Muscle of leg (tissue), 16 donors: ENCODE measurements at places on chromosomes 7 and 10.

GRCh38 chr7:5594616-5595544, 171.2 kb upstream of the TNRC18 start:
- peak; percentile 89 for DNase-seq

GRCh38 chr10:120437541-120437940, 19.5 kb upstream of the PLPP4 start:
- DNase-seq, result no peak

DNA sequence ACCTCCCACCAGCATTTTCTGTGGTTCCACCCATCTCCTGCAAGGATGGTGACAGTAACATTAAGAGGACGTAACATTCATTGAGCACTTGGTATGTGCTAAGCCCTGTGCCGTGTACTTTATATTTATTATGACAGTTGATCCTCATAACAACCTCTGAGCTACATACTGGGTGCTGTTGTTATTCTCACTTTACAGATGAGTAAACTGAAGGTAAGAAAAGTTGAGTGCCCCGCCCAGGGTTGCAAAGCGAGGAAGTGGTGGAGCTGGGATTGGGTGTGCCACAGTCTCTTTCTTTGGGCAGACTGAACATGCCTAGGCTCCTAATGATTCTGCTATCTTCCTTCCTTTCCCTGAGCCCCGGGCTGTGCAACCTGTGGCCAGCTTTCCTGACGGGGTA, 107.4 kb downstream of the SH3PXD2A start:
- no peak for DNase-seq

DNA sequence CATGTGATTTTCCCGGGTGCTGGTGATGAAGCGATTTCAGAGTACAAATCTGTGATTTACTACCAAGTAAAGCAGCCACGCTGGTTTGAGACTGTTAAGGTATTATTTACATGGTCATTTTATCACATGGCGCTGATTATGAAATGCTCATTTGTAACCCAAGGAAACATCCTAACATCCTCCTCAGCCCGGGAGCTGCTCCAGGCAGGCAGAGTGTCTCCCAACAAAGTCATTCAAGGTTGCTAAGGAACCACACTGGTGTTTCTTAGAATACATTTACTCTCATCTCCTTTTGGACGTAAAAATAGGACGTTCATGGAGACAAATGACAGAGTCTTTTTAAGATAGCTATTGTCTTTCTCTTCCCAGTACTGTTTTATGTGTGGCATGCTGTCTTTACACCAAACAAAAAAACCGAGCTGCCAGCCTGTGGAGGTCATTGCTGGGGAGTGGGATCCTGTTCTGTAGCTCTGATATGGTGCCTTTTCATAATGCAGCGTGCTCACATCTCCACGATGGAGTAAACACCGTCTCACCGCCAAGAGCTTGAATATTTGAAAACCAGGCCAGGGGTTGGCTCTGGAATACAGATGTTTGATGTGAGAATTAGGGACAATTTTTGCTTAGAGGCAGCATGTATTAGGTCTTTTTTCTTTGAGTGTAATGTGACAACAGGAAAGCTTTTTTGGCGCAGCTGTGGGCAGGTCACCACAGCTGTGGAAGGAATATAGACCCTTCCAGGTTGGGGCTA, 119.6 kb downstream of the DOCK1 start:
- peak; percentile 91 for DNase-seq

GRCh38 chr10:64732372-64732957, 1211.3 kb downstream of the REEP3 start:
- peak; percentile 7 for DNase-seq

DNA sequence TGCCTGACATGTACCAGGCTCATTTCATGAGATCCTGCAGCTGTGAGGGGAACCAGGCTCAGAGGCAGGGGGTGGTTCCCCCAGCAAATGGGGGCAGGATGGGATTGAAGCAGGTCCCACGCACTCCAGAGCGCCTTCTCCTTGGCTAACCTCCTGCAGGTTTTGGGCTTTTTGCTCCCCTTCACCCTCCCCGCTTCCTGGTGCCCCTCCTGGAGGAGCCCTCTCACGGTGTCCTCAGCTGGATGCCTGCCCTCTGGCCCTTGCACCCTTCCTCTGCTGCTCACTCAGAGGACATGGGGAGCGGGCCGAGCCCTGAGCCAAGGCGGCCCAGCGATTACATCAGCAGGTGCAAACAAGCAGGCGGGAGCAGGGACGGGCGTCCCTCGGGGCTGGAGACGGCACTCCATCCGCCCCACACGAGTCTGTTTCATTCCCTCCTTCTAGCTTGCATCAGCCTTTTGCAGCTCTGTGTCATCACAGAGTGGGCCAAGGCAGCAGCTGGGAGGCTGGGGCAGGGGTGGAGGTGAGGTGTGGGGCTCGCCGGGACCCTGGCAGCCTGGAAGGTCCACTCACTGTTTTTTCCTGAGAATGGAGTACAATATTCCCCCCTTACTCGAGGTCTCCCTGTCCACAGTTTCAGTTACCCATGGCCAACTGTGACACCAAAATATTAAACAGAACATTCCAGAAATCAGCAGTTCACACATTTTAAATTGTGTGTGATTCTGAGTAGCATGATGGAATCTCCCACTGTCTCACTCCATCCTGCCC, 52.7 kb upstream of the SLC29A3 start:
- peak; percentile 51 for DNase-seq

GRCh38 chr10:13560597-13560996, 26.2 kb upstream of the PRPF18 start:
- DNase-seq, result no peak

GRCh38 chr7:151251328-151251688, 2.8 kb upstream of the SMARCD3 start:
- DNase-seq, result no peak

- DNase-seq, result no peak
Measured at GRCh38 chr7:28674359-28674782, 262.1 kb downstream of the CREB5 start.

GRCh38 chr7:106381252-106381651, 96.5 kb upstream of the NAMPT start:
- DNase-seq, result no peak

DNA sequence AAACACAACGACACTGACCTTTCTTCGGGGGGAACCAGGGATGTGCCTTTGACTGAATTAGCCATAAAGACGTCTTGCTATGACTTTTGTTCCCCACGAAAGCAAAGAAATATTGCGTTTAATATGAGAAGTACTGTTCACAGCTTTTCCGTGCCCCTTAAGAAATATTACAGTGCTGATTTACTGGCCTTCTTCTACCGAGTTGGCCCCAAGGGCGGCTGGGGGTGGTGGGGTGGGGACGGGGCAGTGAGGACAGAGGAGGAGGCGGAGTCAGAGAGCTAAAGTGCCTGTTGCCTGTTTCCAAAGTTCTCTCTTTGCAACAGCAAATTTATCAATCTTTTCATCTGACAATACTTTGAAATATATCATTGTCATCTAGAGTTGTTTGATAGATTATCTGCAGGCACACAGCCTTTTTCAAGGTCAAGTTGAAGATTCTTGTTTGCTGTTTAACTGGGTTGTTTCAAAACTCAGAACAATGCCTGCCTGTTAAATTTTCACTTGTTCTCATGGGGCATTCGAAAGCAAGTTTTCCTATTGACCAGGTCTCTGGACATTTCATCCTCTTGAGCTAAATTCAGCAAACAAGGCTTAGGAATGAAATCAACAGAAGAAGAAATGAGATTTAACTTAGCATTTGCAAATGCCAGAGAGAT, 9.0 kb downstream of the PTF1A start:
- DNase-seq, result no peak

- peak; percentile 68 for DNase-seq
Measured at GRCh38 chr7:66258409-66258808, 53.3 kb downstream of the TPST1 start.

DNA sequence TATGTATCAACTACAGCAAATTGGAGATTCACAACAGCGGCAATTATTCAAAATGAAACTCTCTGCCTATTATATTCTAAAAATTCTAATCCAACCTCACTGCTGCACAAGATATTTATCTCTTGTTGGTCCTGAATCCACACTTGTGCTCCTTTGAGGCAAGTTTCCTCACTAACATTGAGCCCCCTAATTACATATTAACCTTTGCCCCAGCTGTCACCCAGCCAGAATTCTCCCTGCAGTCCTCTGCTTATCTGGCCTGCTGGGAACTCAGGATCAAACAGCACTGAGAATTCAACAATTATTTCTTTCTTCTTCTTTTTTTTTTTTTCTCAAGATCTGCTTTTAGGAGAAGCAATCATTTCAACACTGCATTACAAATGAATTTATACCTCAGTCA, 21.5 kb upstream of the PLAC9 start:
- no peak for DNase-seq

DNA sequence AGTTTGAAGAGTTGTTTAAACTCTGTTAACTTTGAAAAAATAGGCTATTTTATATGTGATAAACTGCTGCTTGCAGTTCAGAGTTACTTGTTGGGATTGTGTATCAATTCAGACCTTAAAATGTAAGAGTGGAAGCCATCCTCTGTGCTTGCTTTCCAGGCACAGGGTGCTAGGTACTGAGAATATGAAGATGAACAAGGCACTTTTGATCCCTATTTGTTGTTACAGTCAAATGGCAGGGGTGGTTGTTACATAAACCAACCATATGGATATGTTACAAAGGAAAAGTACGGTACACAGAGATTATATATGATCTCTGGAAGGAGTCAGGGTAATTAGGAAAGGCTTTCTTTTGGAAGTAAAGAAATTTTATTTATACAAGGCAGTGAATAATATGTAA, 63.8 kb downstream of the REEP3 start:
- DNase-seq, result no peak

DNA sequence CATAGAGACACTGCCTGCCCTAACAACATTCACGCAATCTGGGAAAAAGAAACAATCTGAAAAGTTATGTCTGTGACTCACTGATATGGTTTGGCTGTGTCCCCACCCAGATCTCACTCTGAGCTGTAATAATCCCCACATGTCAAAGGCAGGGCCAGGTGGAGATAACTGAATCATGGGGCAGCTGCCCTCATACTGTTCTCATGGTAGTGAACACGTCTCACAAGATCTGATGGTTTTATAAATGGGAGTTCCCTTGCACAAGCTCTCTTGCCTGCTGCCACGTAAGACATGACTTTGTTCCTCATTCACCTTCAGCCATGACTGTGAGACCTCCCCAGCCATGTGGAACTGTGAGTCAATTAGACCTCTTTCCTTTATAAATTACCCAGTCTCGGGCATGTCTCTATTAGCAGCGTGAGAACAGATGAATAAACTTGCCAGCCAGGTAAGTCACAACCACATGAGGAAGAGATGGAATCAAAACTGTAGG, 341.5 kb upstream of the AOAH start:
- DNase-seq, result peak; percentile 25

GRCh38 chr7:108020585-108020984, 17.6 kb upstream of the LAMB1 start:
- no peak for DNase-seq

- DNase-seq, result no peak
Measured at GRCh38 chr7:47191876-47192291, 390.0 kb downstream of the TNS3 start.

DNA sequence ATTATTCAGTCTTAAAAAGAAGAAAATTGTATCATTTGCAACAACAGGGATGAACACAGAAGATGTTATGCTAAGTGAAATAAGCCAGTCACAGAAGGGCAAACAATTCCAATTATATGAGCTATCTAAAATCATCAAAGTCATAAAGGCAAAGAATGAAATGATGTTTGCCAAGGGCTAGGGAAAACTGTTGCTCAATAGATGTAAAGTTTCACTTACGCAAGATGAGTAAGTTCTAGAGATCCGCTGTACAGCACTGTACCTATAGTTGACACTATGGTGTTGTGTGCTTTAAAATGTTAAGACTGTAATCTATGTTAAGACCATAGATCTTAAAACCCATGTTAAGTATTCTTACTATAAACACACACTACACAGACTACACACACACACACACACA, 904.6 kb upstream of the LRRN3 start:
- no peak for DNase-seq

GRCh38 chr10:27620430-27621397, 116.6 kb downstream of the RAB18 start:
- DNase-seq, result peak; percentile 98

- no peak for DNase-seq
Measured at GRCh38 chr7:116315803-116316202, 105.5 kb downstream of the TES start.

GRCh38 chr7:80686576-80686975, 48.1 kb downstream of the CD36 start:
- DNase-seq, result no peak

- peak; percentile 15 for DNase-seq
Measured at GRCh38 chr7:135553346-135553745, 4.4 kb upstream of the NUP205 start.

GRCh38 chr10:6164271-6165095, 38.2 kb upstream of the PFKFB3 start:
- DNase-seq, result no peak

DNA sequence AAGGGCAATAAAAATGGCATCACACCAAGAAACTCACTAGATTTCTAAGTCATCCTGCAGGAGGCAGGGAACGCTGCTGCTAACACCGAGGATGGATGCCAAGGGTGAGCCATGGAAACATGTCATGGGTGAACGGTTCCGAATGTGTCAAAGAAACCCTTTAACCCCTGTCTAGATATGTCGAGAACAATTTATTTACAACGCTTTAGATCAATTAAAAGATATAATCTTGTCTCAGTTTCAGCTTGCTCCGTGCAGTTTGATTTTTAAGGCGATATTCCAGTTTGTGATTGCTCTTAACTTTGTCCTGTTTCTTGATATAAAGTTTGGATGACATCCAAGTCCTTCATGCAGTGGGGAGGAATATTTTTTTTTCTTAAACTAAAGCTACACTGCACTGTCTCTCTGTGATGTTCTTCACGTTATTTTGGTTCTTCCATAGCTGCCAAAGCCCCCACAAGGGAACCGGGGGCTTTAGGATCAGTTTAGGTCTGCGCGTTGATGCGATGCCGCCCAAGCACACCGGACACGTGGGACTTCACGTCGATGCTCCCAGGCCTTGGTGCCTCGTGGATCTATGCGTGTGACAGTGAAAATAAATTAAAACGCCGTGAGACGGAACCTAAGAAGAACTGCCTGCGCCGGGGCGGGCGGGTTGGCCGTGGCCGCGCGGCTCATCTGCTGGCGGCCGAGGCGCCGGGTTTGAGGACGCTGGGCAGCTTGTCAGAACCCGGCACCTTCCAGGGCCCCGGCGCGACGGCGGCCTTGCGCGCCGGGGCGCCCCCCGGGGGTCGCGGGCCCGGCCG, 220.3 kb downstream of the PHTF2 start:
- DNase-seq, result peak; percentile 65

GRCh38 chr10:118926441-118926840, 103.1 kb upstream of the NANOS1 start:
- no peak for DNase-seq

DNA sequence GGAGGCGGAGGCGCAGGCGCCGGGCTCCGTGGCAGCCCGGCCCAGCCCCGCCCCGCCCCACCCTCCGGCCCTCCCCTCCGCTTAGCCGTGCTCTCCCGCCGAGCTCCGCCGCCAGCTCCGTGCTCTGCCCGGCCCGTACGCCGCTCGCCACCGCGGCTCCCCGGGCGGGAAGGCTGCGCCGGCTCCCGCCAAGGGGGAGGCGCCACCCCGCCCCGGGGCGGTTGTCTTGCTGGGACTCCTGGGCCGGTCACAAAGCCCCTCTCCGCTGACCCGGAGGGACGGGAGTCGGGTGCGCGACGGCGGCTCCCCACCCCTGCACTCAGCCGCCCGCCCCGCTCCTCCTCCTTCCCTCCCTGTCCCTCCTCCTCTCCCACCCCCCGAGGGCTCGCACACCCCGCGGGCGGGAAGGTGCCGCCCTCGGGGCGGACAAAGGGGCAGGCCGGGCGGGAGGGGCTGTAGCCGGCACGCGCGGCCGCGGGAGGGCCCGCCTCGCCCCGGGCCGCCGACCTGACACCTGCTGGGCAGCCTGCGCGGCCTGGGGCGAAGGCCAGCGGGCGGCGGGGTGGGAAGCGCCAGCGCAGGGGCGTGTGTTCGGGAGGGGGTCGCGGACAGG, 11.5 kb upstream of the SP8 start:
- no peak for DNase-seq

GRCh38 chr10:92699518-92700381, 10.0 kb downstream of the HHEX start:
- peak; percentile 61 for DNase-seq
